ENCODE measurements at places on chromosomes 16 and 17.

DNA sequence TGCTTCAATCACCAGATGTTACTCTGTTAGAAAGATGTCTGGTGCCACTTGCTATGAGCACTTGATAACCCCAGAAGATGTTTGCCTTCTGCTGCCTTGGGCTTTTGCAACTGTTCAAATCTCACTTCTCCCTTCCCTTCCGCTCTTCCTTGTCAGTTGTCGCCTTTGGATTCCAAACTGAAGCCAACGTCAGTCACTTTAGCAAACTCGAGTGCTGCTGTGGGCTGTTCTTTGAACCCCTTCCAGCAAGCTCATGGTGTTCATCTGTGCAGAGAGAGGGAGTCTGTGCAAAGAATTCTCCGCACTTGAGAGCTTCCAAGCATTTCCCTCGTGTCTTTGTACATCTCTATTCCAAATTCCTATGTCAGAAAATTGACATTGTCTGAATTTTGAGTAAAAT, 879.4 kb downstream of the CDH11 start:
- no peak for DNase-seq

- no peak for DNase-seq
These were observed 30.9 kb downstream of the OR1D5 start for GRCh38 chr17:3032258-3033247.

DNA sequence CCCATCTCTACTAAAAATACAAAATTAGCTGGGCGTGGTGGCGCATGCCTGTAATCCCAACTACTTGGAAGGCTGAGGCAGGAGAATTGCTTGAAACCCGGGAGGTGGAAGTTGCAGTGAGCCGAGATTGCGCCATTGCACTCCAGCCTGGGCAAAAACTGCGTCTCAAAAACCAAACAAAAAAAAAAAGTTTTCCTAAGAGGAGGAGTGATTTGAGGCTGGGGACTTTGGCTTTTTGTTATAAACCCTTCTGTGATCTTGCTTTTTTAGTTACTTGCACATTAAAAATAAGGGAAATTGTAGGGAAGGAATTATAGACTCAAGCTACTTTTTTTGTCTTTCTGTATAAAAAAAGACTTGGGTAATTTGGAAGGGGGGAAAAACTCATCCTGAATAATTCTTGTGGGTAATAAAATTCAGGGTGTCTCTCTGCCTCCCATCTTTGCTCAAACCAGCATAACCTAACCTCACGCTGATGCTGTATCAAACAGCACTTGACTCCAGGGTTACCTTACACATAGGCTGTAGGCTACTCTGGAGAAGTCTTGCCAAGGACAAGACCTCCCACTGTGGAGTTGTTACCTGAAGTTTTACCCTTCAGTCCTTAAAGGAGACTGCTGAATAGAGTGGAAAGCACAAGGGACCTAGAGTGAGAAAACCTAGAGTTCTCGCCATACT, 1.7 kb upstream of the CDR2 start:
- no peak for DNase-seq

- DNase-seq = no peak
These were observed 156.1 kb upstream of the CDH13 start for GRCh38 chr16:82470620-82471152.

DNA sequence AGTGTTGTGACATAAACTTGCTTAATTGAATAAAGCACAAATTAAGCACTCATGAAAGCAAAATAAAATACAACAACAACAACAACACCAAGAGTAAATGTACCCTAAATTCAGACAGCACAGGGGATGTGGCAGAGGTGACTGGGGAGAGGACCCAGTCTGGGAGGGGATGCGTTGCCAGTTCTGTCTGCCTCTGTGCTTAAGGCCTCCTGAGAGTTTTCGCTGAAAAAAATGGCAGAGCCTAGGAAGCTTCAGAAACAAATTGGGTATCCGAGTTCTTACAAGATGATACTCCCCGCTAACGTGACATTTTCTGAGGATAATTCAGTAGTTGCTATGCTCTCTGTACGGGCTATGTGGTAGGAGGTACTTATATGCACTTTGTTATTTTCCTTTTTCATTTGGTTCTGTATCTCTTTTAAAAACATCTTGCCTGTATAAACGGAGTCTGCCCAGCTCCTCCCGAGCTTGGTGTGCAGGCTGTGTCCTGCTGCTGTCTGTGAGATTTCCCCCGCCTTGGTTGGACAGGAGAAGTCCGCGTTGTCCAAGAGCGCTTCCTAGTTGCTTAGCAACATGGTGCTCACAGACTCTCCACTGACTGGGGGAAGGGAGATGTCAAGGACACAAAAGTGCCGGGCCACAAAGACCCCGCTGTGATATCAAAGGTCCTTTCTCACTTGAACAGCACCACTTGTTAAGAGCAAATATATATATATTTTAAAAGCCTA, 134.2 kb upstream of the CPHXL start:
- no peak for DNase-seq

- peak; percentile 24 for DNase-seq
These were observed 76.7 kb downstream of the CHD9 start for GRCh38 chr16:53131363-53132071.

DNA sequence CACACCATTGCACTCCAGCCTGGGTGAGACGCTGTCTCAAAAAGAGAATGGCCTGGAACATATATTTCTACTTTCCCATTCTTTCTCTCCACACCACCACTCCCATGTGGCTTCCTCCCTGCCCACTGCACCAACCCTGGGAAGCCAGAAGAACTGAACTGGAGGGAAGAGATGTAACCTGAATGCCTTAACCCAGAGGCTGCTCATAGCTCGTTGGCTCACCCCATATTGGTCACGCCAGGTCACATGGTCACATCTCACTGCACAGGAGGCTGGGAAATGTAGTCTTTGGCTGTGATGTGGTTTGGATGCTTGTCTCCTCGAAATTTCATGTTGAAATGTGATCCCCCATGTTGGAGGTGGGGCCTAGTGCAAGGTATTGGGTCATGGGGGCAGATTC, 5.9 kb upstream of the DNAH17 start:
- DNase-seq = no peak

- DNase-seq = no peak
These were observed 87.8 kb upstream of the CORO6 start for GRCh38 chr17:29710520-29710884.

DNA sequence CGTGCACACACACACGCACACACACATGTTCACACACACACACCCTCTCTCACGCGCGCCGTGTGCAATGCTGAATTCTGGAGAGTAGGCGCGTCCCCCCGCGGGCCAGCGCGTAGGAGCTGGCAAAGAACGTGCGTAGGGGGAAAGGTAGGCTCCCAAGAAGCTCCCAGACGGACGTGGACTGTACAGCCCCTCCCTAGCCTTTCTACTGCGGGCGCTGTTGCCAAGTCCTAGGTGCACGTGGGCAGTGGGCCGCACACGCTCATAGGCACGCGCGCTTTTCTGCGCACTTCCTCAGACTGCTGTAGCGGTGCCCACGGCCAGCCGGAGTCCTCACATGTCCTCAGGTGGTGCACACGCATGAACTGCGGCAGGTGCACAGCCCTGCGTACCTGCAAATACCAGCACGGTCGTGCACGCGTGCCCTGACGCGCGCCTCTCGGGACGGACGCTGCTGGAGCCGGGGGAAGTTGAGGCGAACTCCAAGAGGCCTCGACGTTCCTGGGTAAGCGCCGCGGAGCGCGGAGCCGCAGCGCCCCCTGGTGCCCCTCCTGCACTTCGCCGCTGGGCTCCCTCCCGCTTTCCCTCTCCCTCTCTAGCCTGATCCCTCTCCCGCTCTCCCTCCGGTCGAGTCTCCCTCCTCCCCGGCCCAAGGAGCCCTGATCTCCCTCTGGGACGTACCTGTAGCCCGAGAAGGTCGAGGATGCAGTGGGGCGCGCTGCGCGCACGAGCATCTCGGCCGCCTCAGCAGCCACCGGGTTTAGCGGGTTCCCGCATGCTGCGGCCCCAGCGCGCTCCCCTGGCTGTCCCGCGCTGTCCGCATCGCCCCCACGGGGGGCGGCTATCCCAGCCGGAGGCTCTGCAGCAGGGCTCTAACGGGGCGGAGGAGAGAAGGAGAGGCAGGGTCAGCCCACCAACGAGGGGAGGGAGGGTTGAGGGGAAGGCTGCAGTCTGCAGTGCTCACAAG, 749 bp downstream of the GRIN2A start:
- DNase-seq = peak; percentile 13

DNA sequence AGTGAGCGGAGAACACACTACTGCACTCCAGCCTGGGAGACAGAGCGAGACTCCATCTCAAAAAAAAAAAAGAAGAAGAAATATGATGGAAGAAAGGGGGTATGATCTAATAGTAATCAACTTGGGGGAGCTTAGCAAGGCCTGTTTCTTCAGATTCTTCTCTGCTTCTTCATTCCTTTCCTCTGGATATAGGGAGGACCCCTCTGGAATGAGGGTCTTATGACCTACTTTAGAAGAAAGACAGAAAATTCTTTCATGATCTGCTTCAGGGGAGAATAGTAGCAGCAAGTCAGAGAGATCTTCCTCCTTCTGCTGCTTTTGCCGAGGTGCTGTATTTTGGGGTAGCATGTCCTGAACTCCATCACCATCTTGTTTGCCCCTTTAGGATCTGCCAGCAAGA, 44.9 kb upstream of the ETV4 start:
- DNase-seq = no peak

DNA sequence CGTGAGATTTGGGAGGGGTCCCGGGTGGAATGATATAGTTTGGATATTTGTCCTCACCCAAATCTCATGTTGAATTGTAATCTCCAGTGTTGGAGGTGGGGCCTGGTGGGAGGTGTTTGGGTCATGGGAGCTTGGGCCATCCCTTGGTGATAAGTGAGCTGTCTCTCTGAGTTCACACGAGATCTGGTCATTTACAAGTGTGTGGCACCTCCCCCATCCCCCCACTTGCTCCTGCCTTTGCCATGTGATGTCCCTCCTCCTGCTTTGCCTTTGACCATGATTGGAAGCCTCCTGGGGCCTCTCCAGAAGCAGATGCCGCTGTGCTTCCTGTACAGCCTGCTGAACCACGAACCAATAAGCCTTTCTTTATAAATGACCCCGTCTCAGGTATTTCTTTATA, 21.3 kb upstream of the BAIAP2 start:
- no peak for DNase-seq

GRCh38 chr16:19431636-19432340, 14.1 kb downstream of the TMC5 start:
- no peak for DNase-seq

- no peak for DNase-seq
These were observed 95.1 kb upstream of the CNTNAP4 start for GRCh38 chr16:76182041-76182635.

GRCh38 chr16:1818873-1819525, 7.6 kb downstream of the HAGH start:
- DNase-seq = no peak

GRCh38 chr17:74776990-74777389, 845 bp upstream of the NAT9 start:
- DNase-seq = no peak
